Peyer's patch (tissue), 4 donors: ENCODE measurements at places on chromosomes 11 and 22. TPM values are rescaled to one million over a fixed set of nuclear protein-coding genes. Genes with fewer than 3 reads are reported as not detected.

- DNase-seq = no peak
- no peaks in the 10 kb centered on the region for H3K4me1 ChIP-seq
- H3K4me3 ChIP-seq = no peak overlapping the region
- H3K36me3 ChIP-seq = no peaks in the 10 kb centered on the region
- no peak overlapping the region for H3K27ac ChIP-seq
Measured at GRCh38 chr11:70842701-70843100, 409.7 kb downstream of the SHANK2 start.

- no peak overlapping the region for H3K4me3 ChIP-seq
- no peak for DNase-seq
- no peaks in the 10 kb centered on the region for H3K4me1 ChIP-seq
- no peaks in the 10 kb centered on the region for H3K27me3 ChIP-seq
- H3K36me3 ChIP-seq = no peaks in the 10 kb centered on the region
Measured at GRCh38 chr22:47040486-47041270, 278.2 kb downstream of the TBC1D22A start.

DNA sequence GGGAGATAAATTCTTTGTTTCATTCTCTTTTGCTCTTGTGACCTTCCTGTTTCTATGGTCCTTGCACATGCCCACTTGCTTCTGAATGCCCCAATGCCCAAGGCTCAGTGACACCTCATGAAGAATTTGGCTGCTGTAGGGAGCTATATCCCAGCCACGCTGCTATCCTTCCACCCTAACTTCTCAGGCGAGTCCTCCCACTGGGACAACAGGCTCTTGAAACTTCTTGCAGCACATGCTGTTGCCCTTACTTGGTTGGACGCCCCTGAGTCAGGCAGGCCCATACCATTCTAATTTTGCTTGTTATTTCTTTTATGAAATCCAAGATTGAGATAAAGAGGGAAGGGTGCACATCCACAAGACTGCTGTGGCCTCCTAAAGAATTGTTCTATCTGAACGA is 57.6 kb upstream of the BLID start:
- H3K36me3 ChIP-seq = no peaks in the 10 kb centered on the region
- H3K27ac ChIP-seq = no peak overlapping the region
- no peak overlapping the region for H3K4me3 ChIP-seq
- no peaks in the 10 kb centered on the region for H3K4me1 ChIP-seq

DNA sequence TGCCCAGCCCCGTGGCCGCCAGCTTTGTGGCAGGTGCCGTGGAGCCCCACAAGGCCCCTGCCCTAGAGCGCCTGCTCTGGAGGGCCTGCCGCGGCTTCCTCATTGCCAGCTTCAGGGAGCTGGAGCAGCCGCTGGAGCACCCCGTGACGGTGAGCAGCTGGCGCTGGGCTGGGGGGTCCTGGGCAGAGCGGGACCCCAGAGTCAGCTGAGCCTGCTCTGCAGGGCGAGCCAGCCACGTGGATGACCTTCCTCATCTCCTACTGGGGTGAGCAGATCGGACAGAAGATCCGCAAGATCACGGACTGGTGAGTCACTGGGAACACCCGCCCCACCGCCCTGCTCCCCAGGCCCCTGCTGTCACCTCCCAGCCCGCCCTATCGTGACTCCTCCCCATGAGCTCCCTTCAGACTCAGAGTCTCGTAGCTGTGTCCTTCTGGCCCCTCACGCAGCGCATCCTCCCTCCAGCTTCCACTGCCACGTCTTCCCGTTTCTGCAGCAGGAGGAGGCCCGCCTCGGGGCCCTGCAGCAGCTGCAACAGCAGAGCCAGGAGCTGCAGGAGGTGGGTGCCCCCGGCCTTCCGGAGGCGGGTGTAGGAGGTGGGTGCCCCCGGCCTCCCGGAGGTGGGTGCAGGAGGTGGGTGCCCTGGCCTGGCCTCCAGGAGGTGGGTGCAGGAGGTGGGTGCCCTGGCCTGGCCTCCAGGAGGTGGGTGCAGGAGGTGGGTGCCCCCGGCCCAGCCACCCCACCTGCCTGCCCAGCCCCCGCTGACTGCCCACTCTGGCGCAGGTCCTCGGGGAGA is 4.7 kb downstream of the TCIRG1 start:
- H3K4me1 ChIP-seq = no peaks in the 10 kb centered on the region
- peak; percentile 48 for DNase-seq
- H3K4me3 ChIP-seq = no peak overlapping the region
- H3K36me3 ChIP-seq = no peaks in the 10 kb centered on the region

GRCh38 chr11:121544956-121545355 is 92.2 kb upstream of the SORL1-AS1 start:
- no peak overlapping the region for H3K4me3 ChIP-seq
- no peaks in the 10 kb centered on the region for H3K36me3 ChIP-seq
- H3K4me1 ChIP-seq = no peaks in the 10 kb centered on the region
- no peak overlapping the region for H3K27ac ChIP-seq

DNA sequence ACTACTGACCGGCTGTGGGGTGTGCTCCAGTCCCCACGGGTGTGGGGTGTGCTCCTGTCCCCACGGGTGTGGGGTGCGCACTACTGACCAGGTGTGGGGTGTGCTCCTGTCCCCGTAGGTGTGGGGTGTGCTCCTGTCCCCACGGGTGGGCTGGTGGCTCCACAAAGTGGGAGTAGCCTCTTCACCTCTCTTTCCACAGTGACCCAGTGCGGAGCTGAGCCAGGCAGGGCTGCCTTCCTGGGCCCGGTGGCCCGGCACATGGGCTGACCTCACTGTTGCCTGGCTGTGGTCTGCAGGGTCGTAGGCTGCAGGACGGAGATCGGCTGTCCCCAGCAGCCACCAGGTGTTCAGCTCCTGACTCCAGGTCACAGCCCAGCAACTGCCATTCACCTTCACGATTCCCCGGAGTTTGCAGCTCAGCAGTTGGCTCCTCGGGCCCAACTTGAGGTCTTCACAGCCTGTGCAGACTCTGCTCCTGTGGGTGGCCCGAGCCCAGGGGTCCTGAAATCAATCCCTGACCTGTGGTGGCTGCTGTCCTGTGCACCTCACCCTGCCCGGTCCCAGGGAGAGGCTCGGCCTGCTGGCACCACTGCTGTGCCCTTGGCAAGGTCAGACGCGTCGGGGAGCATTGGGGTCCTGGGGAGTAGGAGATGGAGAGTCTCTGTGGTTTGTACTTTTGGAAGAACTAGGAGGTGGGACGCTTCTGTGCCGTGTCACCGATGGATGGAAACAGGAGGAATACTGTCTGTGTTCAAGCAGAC is 414.3 kb downstream of the TBC1D22A start:
- no peak overlapping the region for H3K4me3 ChIP-seq
- no peak overlapping the region for H3K27ac ChIP-seq
- H3K4me1 ChIP-seq = no peaks in the 10 kb centered on the region
- H3K27me3 ChIP-seq = no peaks in the 10 kb centered on the region
- DNase-seq = no peak
- no peaks in the 10 kb centered on the region for H3K36me3 ChIP-seq

Gene THAP7
- total RNA-seq = 25.0 TPM

Gene OR52E6
- total RNA-seq = not detected

Gene UBE2L6
- total RNA-seq = 15.6 TPM

Gene SYT7
- total RNA-seq = 5.8 TPM

GRCh38 chr11:123356539-123356938 is 73.5 kb upstream of the GRAMD1B start:
- no peak overlapping the region for H3K27ac ChIP-seq
- DNase-seq = no peak
- H3K36me3 ChIP-seq = no peaks in the 10 kb centered on the region
- H3K27me3 ChIP-seq = no peaks in the 10 kb centered on the region
- H3K4me1 ChIP-seq = no peaks in the 10 kb centered on the region

- no peak for DNase-seq
- H3K36me3 ChIP-seq = no peaks in the 10 kb centered on the region
Measured at GRCh38 chr11:60161107-60161506, 21.8 kb downstream of the MS4A6A start.

DNA sequence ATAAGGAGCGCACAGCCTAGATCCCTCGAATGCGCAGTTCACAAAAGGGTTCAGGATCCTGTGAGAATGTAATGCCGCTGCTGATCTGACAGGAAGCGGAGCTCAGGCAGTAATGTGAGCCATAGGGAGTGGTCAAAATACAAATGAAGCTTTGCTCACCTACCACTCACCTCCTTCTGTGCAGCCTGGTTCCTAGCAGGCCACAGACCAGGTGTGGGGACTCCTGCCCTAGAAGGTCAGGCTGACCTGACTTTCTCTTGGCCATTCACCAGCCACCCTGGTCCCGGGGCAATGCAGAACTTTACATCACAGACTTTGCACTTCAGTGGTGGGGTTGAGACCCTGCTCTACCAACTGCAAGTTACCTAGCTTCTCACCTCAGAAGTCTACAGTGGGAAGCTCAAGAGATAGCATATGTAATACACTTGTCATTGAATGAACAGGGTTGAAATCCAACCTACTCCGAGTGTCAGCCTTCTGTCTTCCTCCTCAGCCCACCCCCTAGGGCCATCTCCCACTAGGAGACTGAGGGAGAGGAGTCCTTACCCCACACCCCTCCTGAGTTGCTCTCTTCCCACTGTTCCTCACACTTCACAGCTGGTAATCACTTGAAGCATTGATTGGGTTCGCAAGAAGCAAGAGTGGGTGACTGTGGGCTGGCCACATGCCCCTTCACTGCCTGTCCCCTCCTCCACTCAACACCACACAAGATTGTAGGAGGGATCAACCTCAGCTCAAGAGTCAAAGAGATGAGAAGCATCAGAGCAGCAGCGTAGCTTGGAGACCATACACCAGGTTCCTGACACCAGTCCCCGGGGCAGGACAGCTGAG is 2.0 kb upstream of the KCNJ1 start:
- H3K4me3 ChIP-seq = no peak overlapping the region
- no peaks in the 10 kb centered on the region for H3K27me3 ChIP-seq
- no peaks in the 10 kb centered on the region for H3K4me1 ChIP-seq
- no peaks in the 10 kb centered on the region for H3K36me3 ChIP-seq
- DNase-seq = no peak

DNA sequence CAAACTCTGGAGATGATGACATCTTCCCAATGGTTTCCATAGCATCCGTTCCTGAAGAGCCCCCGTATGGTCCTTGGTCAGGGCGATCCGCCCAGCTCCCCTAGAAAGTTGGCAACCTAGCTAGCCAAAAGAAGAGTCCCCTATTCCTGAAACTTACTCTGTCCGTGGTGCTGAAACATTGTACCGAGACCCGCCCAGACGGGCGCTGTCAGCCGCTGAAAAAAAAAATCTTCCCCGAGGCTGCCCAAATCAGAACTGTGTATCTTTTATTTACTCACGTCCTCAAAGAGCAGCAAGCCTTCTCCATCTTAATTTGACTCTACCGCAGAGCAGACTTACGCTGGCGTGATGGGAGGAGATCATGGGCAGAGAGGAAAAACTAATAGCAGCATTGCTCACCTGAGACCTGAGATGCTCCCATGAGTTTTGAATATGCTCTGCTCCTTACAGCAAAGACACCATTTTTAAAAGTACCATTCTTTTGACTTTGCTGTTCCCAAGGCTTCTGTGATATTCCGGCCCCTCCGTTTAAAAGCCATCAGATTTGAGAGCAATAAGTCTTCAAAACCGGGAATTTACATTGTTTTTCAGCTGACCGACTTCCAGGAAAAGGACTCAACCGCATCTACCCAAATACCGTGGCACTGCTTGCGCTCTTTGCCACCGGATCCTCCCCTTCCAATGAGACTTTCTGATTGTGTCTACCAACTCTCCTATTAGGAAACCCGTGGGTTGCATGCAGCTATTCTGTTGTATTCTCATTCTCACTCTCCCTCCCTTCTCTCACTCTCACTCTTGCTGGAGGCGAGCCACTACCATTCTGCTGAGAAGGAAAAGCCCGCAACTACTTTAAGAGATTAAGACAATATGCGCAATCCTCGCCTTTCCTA is at the start of gene SLC17A6:
SLC17A6 (plus strand) TSS at position 786 of the 890 bp plus-strand sequence. CDS start 153 bp downstream, outside the sequence.
- no peak for DNase-seq
- H3K36me3 ChIP-seq = no peaks in the 10 kb centered on the region
- no peak within 1 kb of the TSS for H3K27ac ChIP-seq
- no peaks in the 10 kb centered on the region for H3K27me3 ChIP-seq
- no peak within 1 kb of the TSS for H3K4me3 ChIP-seq
- no peaks in the 10 kb centered on the region for H3K4me1 ChIP-seq

GRCh38 chr11:64803846-64804345 is 882 bp upstream of the MAP4K2 start:
- no peaks in the 10 kb centered on the region for H3K27me3 ChIP-seq
- H3K4me3 ChIP-seq = peak overlapping the region; percentile 87
- H3K4me1 ChIP-seq = no peaks in the 10 kb centered on the region
- no peak for DNase-seq
- H3K27ac ChIP-seq = peak overlapping the region; percentile 88

DNA sequence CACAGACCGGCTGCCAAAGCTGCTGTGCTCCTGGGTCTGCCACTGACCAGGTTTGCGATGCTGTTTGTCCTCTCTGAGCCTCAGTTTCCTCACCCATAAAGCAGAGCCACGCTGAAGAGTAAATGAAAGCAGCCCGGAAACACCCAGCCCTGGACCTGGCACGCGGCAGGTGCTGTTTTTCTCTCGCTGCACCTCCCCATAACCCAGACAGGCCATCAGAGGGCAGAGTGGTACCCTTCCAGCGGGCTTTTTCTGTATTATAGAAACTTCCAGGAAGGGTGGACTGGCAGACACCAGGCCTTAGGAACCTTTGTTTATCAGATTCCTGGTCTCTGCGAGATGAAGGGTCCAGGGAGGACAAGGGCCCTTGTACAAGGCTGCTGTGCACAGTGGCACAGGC is 17.9 kb upstream of the FGF19 start:
- no peaks in the 10 kb centered on the region for H3K36me3 ChIP-seq
- no peak overlapping the region for H3K4me3 ChIP-seq
- H3K4me1 ChIP-seq = no peaks in the 10 kb centered on the region
- DNase-seq = no peak

Gene SLC17A6
- total RNA-seq = not detected

Gene TMEM132A
- total RNA-seq = 2.9 TPM

GRCh38 chr22:50009765-50010675 is 2.5 kb downstream of the IL17REL start:
- H3K27ac ChIP-seq = no peak overlapping the region
- no peak overlapping the region for H3K4me3 ChIP-seq
- no peaks in the 10 kb centered on the region for H3K36me3 ChIP-seq
- peaks cover 27% of the 10 kb centered on the region for H3K27me3 ChIP-seq
- DNase-seq = peak; percentile 44
- peaks cover 31% of the 10 kb centered on the region for H3K4me1 ChIP-seq

- H3K4me1 ChIP-seq = peaks cover 36% of the 10 kb centered on the region
- no peak for DNase-seq
- no peaks in the 10 kb centered on the region for H3K27me3 ChIP-seq
- no peak overlapping the region for H3K4me3 ChIP-seq
- no peak overlapping the region for H3K27ac ChIP-seq
- H3K36me3 ChIP-seq = no peaks in the 10 kb centered on the region
Measured at GRCh38 chr11:44566952-44567875, 1.8 kb downstream of the CD82 start.

DNA sequence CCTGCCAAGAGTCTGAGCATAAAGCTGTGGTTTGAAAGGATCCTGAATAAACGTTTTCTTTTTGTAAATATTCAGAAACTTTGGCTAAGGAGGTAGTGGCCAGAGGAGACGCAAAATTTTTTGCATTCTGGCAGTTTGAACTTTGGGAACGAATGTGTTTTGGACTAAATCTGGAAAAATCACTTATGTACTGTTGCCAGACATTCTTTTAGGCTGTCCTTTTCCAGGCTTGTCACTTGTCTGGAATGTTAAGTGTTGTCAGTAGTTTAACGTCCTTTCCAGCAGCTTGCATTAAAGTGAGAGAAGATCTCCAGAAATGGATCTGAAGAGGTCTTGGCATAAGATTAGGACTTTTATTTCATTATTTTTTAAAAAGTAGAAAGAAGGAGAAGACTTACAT is 18.5 kb downstream of the SPECC1L start:
- no peaks in the 10 kb centered on the region for H3K27me3 ChIP-seq
- peaks cover 5% of the 10 kb centered on the region for H3K4me1 ChIP-seq
- no peak overlapping the region for H3K4me3 ChIP-seq
- H3K27ac ChIP-seq = peak overlapping the region; percentile 71
- H3K36me3 ChIP-seq = no peaks in the 10 kb centered on the region

Gene MAP6
- total RNA-seq = 0.35 TPM
